Tibial nerve (tissue), 4 donors: ENCODE measurements at places on chromosomes 7 and 10. TPM values are rescaled to one million over a fixed set of nuclear protein-coding genes. Genes with fewer than 3 reads are reported as not detected.

GRM3 gene
- total RNA-seq = not detected

AKR1D1 gene
- not detected for total RNA-seq

OR9A2 gene
- 0.44 TPM for total RNA-seq

SLC13A1 gene
- not detected for total RNA-seq

RNF148 gene
- total RNA-seq = 1.5 TPM

PROSER2 gene
- total RNA-seq = 79.5 TPM

ADAMTS14 gene
- 12.1 TPM for total RNA-seq

FAM25A gene
- not detected for total RNA-seq

SORCS1 gene
- 85.0 TPM for total RNA-seq

ADCY1 gene
- 2.5 TPM for total RNA-seq

TOMM7 gene
- 168 TPM for total RNA-seq

CPA4 gene
- not detected for total RNA-seq

IDI2 gene
- not detected for total RNA-seq

PARD3 gene
- total RNA-seq = 63.6 TPM

MEOX2 gene
- total RNA-seq = 112 TPM

NKX2-3 gene
- total RNA-seq = not detected

C10orf90 gene
- total RNA-seq = not detected

DKK1 gene
- total RNA-seq = 28.2 TPM

GTF2IRD1 gene
- total RNA-seq = 14.6 TPM

TACR2 gene
- 0.90 TPM for total RNA-seq

PRKAR2B gene
- 54.6 TPM for total RNA-seq

DPY19L1 gene
- total RNA-seq = 14.0 TPM

RTKN2 gene
- not detected for total RNA-seq

CYP26C1 gene
- not detected for total RNA-seq

DNAJC30 gene
- total RNA-seq = 2.7 TPM

MACC1 gene
- 0.21 TPM for total RNA-seq

MSANTD7 gene
- total RNA-seq = 6.3 TPM

CALD1 gene
- total RNA-seq = 320 TPM

CCL26 gene
- total RNA-seq = 6.3 TPM

SPDYE11 gene
- not detected for total RNA-seq

FKBP6 gene
- not detected for total RNA-seq

VIPR2 gene
- total RNA-seq = 2.7 TPM
